ENCODE measurements at places on chromosomes 2 and 18.

DNA sequence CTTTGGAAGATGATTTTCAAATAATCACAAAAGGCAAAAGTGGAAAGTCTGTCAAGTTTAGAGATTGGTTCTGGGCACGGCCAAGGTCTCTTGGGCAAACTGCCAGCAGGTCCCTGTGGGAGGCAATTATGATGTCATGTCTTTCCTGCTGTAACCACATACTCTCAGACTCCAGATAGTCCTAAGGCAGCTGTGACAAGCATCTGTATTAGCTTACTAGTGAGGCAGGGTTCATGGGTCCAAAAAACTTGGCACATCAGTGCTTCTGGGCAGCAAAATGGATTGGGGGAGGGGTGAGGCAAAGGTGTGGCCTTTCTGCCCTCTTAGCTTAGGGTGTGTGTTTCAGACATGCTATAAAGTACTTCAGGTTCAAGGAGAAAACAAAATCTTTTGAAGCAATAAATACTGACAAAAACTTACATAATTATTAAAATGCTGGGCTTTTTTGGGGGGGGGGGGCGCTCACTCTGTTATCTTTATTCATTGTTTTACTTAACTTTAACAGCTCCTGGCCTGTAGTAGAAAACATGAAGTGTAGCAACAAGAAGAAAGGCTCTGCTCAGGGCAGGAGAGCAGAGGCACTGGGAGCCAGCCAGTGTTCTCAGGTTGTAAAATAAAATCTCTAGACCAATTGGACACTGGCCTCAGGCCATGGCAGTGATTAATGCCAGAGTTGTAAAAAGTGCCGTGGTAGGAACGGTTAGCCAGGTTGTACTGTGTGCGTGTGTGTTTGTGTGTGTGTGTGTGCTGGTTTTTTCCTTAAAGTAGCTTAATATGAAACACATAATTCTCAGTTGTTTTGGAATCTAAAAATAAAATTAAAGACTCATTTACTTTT is 14.3 kb upstream of the TANC1 start:
- DNase-seq = peak; percentile 18

DNA sequence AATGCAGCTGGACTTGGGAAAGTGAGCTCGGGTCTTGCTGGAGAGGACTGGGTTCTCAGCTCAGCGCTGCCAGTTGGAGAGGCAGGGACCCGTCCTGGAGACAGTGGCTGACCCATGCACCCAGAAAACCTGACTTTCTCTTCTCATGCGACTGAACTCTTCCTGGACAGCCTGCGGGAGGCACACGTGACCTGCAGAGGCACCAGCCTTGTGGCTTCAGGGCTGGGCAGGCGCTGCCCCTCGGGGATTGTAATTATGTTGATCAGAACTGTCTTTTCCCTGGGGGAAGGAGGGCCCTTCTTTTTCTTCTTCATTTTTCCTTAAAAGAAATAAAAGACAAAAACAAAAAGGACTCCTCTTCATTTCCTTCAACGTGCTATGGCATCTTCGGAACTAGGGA is 198.1 kb downstream of the VAPA start:
- no peak for DNase-seq

- no peak for DNase-seq
Measured at GRCh38 chr2:50395605-50396297, 636.2 kb downstream of the NRXN1 start.

DNA sequence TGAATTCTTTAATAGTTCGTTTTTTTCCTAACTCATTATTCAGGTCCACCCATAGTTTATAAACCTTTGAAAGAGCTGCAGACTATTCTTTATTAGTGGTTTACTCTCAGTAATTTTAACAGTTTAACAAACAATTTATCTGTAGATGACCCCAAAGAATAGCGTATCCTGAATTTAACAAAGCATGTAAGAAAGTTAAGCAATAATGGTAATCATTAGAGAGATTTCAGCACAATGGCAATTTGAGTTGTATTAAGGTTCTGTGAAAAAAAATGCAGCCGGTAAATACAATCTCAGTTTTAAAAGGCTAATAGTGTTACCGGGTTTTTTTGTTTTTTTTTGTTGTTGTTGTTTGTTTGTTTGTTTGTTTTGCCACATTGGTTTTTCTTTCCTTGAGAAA is 40.3 kb downstream of the RBM45 start:
- DNase-seq = no peak

- DNase-seq = no peak
Measured at GRCh38 chr2:26986576-26986975, 16.1 kb downstream of the MAPRE3 start.

DNA sequence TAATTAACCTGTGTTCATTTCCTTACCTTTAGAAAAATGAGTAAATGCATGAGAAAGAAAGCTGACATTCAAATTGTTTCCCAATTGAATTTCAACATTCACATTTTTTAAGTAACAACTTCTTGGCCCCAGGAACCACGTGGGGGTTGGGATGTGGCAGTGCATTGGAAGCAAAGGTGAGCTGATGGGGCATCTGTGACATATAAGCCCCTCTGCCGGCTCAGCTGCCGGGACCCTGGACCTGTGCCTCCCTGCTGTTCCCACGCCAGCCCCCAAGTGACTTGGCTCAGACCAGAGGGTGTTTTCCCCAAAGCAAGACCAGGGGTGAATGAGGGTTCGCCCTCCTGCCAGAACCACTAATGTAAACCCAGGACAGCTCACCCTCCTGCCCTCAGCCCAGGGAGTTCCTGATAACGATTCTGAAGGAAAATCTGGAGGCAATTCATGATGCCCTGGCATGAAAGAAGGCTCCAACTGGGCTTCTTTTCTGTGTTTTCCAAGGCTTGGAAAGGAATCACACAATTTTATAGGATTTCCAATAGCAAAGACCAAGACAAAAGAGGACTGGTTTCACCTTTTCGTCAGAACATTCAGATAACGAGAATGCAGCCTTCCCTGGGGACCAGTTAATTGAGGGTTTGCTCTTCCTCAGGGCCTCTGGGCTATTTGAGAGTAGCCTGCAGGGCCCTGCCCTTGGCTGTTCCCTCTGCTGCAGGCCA is 193.2 kb upstream of the TWIST2 start:
- no peak for DNase-seq

GRCh38 chr2:126879348-126880298 is 19.1 kb upstream of the TEX51 start:
- no peak for DNase-seq

DNA sequence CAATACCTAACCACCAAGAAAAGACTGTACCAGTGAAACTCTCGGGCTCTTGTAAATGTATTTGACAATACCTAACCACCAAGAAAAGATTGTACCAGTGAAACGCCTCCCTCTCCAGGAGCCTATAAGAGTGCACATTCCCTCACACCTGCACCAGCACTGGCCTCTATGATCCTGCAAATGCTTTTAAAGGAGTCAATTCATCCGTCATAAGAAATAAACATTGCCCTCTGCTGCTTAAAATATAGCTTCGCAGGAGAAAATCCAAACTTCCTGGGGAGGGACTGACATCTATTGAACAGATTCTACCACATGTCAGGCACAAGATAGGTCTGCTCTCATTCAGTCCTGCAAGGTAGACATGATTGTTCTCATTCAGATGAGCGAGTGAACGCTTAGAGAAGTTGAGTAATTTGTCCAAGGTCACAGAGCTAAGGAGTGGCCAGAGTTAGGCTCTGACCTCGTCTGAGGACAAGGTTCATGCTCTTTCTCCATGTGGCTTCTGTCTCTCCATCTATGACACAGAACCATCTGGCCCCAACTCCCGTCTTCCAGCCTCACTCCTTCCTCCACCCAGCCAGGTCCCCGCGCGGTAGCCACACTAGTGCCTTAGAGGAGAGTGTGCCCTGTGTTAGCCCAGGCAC is 38.7 kb downstream of the MCFD2 start:
- peak; percentile 17 for DNase-seq

DNA sequence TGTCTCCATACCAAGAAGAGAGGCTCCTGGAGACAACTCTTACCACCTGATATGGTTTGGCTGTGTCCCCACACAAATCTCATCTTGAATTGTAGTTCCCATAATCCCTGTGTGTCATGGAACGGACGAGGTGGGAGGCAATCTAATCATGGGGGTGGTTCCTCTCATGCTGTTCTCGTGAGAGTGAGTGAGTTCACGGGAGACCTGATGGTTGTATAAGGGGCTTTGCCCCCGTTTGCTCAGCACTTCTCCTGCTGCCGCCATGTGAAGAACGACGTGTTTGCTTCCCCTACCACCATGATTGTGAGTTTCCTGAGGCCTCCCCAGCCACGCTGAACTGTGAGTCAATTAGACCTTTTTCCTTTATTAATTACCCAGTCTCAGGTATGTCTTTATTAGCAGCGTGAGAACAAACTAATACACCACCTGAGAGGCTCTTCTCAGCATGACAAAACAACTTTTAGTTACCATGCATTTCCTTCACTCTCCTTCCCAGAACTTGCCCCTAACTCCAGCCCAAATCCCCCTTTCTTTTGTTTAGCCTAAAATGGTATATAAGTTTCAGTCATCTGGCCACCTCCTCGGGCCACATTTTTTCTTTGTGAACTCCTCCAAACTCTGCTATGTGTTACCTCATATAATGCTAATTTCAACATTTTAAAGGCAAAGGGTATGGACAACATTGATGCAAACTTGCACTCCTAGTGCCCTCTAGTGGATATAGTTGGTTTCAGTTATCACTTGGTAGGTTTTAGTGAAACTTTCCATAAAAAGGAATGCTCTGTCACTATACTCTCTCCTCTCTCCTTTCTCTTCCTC is 58.6 kb upstream of the SLC25A52 start:
- peak; percentile 43 for DNase-seq

- DNase-seq = no peak
Measured at GRCh38 chr2:187497858-187498463, 49.9 kb upstream of the CALCRL start.

GRCh38 chr2:150464270-150464669 is 23.2 kb downstream of the RND3 start:
- no peak for DNase-seq

- DNase-seq = no peak
Measured at GRCh38 chr2:103161456-103162289, 399.8 kb downstream of the TMEM182 start.

DNA sequence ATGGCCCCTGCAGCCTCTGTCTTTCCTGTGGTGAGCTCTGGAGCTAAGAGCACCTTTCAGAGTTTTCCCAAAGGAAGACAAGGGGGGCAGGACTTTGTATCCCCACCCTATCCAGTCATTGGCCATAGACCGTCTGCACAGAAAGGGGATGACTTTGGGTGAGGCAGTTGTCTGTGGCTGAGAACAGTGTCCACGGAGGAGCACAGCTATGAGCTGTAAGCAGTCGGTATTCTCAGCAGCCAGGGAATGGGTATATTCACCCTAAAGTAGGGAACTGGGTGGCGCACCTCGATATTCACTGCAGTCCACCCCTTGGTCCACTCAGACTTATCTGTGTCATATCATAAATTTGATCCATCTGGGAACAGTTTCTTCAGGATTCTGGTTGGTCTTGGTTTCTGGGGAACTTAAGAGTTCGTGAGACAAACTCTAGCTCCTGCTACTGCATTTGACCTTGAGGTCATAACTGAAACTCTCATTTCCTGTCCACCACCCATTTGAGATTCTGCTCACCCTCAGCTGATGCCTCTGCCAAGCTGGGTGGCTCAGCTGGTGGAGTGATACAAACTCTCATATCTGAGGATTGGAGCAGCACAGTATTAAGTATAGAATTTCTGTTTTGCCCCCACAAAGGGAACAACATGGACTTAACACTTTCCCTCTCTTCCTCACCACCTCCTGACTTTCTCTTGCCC is 45.2 kb upstream of the SCG2 start:
- no peak for DNase-seq

GRCh38 chr2:221710744-221711143 is 138.6 kb upstream of the EPHA4 start:
- no peak for DNase-seq

DNA sequence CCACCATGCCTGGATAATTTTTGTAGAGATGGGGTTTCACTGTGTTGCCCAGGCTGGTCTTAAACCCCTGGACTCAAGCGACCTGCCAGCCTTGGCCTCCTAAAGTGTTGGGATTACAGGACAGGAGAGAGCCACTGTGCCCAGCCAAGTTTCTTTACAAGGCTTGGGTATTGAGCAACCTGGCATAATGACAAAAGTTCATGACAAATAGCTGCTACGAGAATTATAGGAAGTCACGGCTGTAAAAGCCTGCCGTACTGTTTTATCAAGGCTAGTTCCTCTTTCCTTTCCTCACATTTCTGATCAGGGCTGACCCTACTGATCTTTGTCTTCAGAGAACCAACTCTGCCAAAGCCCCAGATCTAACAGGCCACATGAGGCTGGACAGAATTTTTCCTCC is 490.4 kb upstream of the SPRED2 start:
- DNase-seq = no peak

GRCh38 chr2:70991142-70991541 is 3.5 kb downstream of the TEX261 start:
- DNase-seq = no peak

GRCh38 chr2:46915281-46915810 is at the start of gene MCFD2:
MCFD2 (minus strand) TSS chr2:46915806; CDS start chr2:46909171, 6,635 bp downstream.
- DNase-seq = no peak

GRCh38 chr2:209872675-209873074 is 101.0 kb downstream of the UNC80 start:
- no peak for DNase-seq

DNA sequence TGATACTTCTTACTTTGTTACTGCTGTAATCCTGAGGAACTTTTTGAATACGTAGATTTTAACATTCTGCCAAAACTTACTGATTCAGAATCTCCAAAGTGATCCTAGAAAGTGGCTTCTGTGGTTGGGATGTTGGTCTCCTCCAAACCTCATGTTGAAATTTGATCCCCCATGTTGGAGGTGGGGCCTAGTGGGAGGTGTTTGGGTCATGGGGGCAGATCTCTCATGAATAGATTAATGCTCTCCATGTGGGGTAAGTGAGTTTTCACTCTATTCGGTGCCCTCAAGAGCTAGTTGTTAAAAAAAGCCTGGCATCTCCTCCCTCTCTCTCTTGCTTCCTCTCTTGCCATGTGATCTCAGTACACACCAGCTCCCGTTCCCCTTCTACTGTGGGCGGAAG is 329.9 kb downstream of the HRH4 start:
- DNase-seq = no peak

- no peak for DNase-seq
Measured at GRCh38 chr18:41524674-41525470, 430.2 kb upstream of the PIK3C3 start.

- no peak for DNase-seq
Measured at GRCh38 chr2:85033388-85033787, 62.4 kb downstream of the KCMF1 start.

DNA sequence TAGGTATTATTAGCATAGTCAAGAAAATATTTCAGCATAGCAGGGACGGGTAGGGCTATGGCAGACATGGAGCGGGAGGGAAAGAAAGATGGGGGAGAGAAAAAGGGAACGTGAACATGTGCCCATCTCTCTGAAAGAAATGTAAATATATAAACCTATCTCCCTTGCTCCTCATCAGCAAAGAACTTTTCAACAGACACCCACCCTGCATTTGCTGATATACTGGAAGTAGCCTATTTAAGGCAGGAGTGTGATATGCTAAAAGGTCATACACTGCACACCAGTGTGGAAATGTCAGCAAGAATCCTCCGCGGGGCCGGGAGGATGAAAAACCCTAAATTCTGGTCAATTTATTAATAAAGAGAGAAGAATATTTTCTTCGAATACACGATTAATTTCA is 1.7 kb downstream of the MBOAT2 start:
- no peak for DNase-seq

- no peak for DNase-seq
Measured at GRCh38 chr2:209771474-209772289, at the start of gene UNC80. UNC80 (plus strand) TSS chr2:209771832; CDS start chr2:209772073, 241 bp downstream.
